ENCODE measurements at places on chromosomes 1 and 21.

GRCh38 chr1:113905435-113905861 is 322 bp downstream of the DCLRE1B start:
- DNase-seq = no peak

- DNase-seq = no peak
Measured at GRCh38 chr1:9653491-9654050, 2.0 kb downstream of the PIK3CD start.

- DNase-seq = no peak
Measured at GRCh38 chr1:22115286-22115685, 27.6 kb downstream of the WNT4 start.

DNA sequence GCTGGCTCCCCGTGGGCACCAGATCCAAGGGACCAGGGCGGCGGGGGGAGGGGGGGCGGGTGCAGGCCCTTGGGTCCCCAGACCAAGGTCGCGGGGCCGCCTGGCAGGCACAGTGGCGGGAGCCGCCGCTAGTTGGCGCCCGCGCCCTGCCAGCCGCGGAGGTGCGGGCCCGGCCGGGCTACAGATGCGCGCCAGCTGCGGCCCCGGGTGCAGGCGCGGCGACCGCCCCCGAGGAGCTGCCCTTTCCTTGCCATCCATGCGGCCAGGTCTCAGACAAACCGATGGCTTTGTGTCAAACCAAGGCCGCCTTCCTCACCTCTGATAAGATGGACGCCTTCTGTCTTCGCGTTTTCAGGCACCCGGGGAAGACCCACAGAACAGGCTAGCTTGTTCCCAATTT is 2.2 kb upstream of the RUNX3 start:
- no peak for DNase-seq

DNA sequence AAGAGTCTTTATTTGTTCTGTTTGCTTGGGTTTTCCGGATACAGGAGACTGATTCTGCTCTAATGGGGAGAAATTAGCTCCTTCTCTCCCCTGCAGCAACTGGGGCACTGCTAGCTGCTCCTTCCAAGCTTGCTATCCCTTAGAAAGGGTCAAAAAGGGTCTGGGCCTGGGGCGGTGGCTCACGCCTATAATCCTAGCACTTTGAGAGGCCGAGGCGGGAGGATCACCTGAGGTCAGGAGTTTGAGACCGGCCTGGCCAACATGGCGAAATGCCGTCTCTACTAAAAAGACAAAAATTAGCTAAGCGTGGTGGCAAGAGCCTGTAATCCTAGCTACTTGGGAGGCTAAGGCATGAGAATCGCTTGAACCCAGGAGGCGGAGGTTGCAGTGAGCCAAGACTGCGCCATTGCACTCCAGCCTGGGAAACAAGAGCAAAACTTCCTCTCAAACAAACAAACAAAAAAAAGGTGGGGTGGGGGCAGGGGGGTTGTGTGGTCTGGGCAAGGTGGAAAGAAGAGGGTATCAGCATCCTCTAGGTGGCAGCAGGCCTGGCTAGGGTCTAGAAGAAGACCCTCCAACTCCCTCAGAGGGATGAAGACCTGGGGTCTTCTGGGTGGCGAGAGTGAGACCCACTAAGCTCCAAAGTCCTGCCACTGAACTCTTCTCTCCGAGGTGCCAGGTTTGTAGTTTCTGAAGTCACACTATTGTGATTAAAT is 15.4 kb upstream of the TBX15 start:
- no peak for DNase-seq

GRCh38 chr1:117553471-117553870 is 52.4 kb upstream of the TENT5C start:
- no peak for DNase-seq

GRCh38 chr21:44533891-44534627 is 5.9 kb downstream of the KRTAP10-1 start:
- no peak for DNase-seq

- no peak for DNase-seq
Measured at GRCh38 chr1:71796006-71796405, 486.3 kb downstream of the NEGR1 start.

GRCh38 chr21:41801321-41802197 is 34.7 kb upstream of the RIPK4 start:
- no peak for DNase-seq

GRCh38 chr1:206836111-206836510 is 29.3 kb upstream of the IL20 start:
- DNase-seq = peak; percentile 68

Data from fibroblast of villous mesenchyme (primary cell).